ENCODE measurements at places on chromosomes 2 and 18. TPM values are rescaled to one million over a fixed set of nuclear protein-coding genes. Genes with fewer than 3 reads are reported as not detected.

CFAP65 gene
- total RNA-seq = 0.46 TPM

ACMSD gene
- total RNA-seq = not detected

COL5A2 gene
- 58.5 TPM for total RNA-seq

CABYR gene
- 0.48 TPM for total RNA-seq

SNORC gene
- total RNA-seq = 48.1 TPM

CLEC4F gene
- total RNA-seq = 0.14 TPM

FBLN7 gene
- total RNA-seq = 0.94 TPM

SPEG gene
- total RNA-seq = 7.9 TPM

REEP1 gene
- total RNA-seq = 50.3 TPM

REG3A gene
- total RNA-seq = not detected

ANKRD53 gene
- total RNA-seq = 0.75 TPM

XRCC5 gene
- 175 TPM for total RNA-seq

Data from mucosa of descending colon (tissue), 3 donors.